Activated CD4-positive, alpha-beta T cell treated with anti-CD3 and anti-CD28 coated beads, Interleukin-10, Interleukin-2, amounts not matched to agents 100 ng/mL and 50 ng/mL, durations not matched to agents 16 hours and 8 hours (primary cell): ENCODE measurements at places on chromosomes 7 and 10.

DNA sequence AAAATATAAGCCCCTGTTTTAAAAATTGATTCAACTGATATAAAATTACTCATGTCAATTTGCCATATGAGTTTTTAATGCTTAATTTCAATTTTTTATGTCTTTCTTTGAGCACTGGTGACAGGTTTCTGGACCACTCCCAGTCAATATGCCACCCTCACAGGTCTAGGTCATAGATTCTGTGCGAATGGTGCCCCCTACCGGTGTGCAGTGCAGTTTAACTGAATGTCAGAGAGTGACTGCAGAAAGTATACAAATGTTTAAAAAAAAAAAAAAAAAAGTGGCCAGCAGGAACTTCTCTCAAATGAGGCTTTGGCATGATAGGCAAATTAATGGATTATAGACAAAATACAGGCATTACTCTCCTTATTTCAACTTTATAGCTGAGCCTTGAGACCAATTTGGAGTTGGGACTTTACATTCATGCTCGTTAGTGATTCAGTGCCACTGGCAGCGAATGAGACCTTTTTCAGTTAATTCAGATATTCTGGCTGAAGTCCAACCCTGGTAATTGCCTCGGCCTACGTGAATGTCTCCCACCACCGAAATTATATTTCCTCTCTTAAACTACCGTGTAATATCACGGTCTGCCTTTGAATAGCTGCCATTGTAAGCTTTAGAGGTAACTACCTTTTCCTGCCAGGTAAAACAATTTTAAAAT lies 427.6 kb downstream of the PHTF2 start:
- DNase-seq: peak; percentile 51

DNA sequence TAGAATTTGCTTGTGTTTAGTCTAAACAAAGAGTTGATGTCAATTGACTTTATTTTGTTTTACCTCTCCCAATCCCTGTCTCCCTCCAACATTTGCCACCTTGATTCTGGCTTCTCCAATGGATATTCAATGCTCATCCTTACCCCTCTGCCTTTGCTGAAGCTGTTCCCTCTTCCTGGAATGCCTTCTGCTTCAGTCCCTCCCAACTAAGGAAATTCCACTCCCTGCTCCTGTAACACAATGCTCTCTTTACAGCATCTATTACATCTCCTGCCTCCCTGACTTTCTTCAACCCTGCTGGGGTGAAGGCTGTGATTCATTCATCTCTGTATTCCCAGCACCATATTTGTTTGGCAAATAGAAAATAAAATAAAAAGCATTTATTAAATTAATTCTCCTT lies 34.5 kb upstream of the TAC1 start:
- DNase-seq: no peak

GRCh38 chr10:85602713-85603112 lies 763.9 kb downstream of the GRID1 start:
- DNase-seq: no peak

GRCh38 chr7:55526770-55527169 lies 45.5 kb downstream of the VOPP1 start:
- DNase-seq: no peak

DNA sequence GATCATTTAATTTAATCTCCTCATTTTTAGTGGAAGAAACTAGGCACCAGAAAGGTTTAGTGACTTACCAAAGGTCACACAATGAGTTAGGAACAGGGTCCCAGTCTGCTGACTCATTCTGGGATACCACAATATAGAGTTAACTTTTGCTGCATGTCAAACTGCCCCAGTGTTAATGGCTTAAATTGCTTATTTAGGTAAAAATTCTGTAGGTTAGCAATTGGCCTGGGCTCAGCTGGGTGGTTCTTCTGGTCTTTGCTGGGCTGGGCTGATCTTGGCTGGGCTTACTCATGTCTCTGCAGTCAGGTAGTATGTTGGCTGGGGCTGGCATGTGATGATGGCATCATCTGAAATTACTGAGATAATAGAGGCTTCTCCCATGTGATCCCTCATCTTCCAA lies 111.6 kb downstream of the EMX2 start:
- peak; percentile 29 for DNase-seq

DNA sequence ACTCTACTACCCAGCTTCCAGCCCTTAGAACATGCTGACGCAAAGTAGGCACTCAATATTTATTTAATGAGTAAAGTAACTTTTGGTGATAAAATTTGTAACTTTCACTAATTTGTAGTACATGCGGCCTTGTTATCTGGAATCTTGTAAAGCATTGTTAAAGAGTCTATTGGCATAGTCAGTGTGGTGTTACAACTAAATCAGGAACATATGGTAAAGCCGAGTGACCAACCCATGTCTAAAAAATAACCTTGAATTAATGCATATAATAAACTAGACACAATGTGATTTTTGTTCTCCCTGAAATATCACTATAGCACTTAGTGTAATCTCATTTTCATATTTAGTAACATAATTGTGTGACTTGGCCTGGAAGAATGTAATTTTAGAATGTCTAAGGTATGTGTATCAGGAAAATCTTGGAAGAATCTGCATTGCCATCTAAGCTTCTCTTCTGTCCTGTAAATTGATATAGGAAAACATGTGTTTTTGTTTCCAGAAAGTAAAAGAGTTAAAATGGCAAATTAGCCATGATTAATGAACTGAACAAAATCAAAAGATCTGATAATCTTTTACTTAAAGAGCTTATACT lies 256.7 kb upstream of the GNAI1 start:
- DNase-seq: no peak

GRCh38 chr7:121259826-121260225 lies 69.0 kb upstream of the WNT16 start:
- no peak for DNase-seq

DNA sequence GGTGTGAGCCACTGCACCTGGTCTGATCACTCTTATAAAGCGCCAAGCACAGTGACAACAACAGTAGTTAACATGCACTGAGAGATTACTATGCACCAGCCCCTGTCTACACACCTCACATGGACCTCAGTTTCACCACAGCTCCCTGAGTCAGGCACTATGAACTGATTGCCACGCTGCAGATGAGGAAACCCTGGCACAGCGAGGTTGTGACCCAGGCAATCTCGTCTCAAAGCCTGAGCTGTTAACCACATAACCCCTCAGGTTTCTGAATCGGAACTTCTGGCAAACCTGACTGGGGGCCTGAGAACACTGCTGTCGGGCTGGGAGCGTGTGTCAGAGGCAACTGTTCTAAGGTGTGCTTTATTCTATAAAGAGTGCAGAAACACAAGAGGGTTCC lies 150.8 kb downstream of the RNF216 start:
- peak; percentile 79 for DNase-seq

- DNase-seq: no peak
Measured at GRCh38 chr7:27185013-27185853, at the start of gene HOXA11. HOXA11 (minus strand) TSS chr7:27185232; CDS start chr7:27185144, 88 bp downstream.

DNA sequence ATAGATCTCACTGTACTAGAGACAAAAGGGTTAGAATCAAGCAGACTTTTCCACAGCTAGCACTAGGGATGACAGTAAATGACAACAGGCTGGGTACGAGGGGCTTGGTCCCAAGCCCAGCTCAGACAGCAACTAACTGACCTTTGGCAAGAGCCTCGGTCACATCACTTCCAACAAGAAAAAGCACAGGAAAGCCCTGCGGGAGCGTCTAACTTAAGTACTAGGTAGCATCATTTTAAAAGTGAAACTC lies 22.8 kb downstream of the CALML3 start:
- DNase-seq: no peak

GRCh38 chr10:64211466-64211865 lies 690.3 kb downstream of the REEP3 start:
- no peak for DNase-seq

DNA sequence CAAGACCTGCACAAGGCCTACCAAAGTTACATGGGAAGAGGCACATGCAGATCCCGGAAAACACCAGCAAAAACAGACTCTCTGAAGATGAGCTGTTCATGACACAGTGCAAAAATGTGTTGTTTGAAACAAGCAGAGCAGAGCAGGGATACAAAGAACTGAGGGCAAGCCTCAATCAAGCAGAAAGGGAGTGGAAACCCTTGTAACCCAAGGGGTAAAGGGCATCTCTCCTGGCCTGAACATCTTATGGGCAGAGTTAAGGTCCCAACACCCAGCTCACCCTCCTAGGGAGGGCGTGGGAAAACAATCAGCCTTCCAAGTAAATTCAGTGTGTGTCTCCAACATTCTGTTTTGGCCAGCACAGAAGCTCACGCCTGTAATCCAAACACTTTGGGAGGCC lies 10.5 kb downstream of the PSPH start:
- DNase-seq: no peak

DNA sequence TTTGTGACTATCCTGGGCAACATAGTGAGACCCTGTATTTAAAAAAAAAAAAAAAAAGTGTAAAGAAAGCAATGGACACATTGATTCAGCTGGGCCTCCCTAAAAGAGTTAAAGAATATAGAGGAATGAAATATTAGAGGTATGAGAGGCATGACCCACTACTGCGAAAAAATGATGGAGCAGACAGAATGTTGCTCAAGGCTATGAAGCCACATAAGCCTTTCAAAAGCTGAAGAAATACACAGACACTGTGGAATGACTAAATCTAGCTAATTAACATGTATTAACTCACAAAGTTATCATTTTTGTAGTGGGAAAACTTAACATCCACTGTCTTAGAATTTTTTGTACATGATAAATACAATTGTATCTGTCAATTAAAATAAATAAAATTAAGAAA lies 107.3 kb downstream of the HGF start:
- no peak for DNase-seq

DNA sequence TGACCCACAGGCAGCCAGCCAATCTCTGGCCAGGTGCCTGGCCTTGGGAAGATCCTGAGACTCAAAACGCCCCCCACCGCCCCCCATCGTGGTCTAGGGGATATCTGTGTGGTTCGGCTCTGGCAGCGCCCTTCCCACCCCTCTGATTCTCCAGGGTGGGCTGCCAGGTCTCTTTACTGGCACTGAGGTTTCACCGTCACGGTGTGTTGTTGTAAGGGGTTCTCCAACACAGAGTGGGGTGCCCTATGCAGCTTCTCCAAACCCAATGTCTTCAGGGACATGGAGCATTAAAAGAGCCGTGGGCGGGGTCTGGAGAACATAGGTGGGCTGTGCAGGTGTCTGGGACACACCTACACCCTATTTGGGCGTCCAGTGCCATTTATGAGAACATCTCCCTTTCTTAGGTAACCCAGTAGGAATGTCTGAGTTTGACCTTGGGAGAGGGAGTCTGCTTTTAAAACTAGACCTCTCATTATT lies 1.5 kb downstream of the MAFK start:
- no peak for DNase-seq

- no peak for DNase-seq
Measured at GRCh38 chr7:37656913-37657530, 26.5 kb upstream of the GPR141 start.

- DNase-seq: peak; percentile 26
Measured at GRCh38 chr10:17143055-17143690, 13.6 kb upstream of the CUBN start.

- no peak for DNase-seq
Measured at GRCh38 chr10:97157578-97158095, 28.1 kb downstream of the SLIT1 start.
